Right ventricle myocardium superior (tissue), 1 donor: ENCODE measurements at places on chromosomes 1 and 21.

DNA sequence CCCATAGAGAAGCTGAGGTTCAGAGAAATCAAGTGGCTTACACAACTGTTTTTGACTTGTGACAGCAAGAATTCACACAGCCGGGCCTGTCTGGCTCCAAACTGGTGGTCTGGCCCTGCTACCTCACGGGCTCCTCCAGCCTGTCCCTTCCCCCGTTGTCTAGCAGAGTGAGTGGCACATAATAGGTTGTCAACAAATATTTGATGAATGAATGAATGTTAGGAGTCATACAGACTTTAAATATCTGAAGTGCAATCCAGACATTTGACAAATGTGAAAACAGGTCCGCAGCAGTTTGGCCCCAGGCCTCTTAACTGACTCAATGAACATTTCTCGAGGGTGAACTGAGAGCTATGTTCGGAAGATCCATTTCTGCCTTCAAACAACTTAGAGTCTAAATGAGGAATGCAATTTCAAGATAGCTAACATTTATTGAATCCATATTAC lies 1.1 kb upstream of the RHOC start:
- DNase-seq, result no peak

DNA sequence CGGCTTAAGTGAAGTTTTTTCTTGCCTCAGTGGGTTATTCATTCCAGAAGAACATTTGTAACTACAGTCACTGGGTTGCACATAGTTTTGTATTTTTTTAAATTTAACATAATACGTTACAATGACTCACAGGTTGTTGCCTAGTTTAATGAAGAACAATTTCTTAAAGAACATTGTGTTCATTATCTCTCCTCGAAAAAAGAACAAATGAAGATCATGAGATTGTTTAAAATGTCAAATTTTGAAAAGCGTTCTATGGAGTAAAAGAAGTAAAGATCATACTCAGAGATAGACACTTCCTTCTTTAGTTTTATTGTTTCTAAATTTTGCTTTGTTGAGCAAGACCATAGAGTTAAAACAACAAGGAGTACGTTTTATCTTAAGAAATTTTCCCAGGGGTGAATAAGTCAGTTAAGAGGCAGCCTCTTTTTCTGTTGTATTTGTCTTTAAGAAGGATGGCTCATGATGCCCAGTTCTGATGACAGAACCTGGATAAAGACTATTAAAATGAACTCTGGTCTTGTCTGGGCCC lies 10.5 kb upstream of the SLAMF1 start:
- no peak for DNase-seq

DNA sequence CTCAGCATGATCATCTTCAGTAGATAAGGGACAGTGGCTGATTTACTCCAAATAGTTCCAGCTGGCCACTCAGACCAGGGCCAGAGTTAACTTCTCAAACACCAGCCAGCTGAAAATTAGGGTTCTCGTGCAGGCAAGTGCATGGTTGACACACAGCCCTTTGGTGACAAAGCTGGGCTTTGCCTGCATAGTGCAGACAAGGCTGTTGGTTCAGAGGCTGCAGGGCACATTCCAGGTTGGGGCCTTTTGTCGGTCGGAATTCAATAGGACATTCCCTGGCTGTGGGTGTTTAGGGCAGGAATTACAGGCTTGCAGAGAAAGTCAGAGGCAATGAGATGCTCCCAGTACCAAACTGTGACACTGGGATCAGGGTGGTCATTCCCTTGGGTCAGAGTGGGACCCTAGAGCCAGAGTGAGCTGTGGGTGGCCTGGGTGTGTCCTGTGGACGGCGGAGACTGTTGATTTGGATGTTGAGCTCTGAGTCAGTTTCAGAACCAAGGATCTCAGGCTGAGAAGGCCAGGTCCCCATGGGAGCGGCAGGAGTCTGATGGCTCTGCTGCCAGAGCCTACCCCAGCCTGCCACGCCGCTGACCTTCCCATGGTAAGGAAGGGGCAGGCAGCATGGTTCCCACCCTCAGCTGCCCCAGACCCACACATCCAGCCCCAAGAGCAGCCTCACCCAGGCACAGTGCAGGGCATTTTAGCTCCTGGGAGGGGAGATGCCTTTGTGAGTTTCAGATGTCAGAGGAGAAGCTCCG lies 56.2 kb downstream of the STUM start:
- no peak for DNase-seq

DNA sequence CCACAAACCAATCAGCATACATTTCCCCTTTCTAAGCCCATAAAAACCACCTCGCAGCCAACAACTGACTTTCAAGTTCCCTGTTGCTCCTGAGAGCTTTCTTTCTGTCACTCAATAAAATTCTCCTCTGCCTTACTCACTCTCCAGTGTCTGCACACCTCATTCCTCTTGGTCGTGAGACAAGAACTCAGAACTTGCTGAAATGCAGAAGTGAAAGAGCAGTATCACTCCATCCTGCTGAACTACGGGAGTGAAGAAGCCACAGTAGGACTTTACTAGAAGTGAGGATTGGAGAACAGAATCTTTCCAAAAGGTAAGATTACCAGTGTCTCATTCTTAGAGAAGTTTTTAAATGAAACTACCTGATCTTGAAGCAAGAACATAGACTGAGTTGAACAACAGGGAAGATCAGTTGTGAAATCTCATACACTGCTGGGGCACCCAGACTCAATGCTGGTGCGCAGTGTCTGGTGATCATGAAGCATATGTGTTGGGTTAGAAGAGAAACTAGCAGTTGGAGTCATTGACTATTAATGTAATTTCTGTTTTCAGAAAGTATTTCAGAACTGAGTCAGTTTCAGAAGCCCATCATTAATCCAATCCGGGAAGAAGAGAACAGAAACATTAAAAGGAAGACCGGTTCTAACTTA lies 726.9 kb upstream of the TMPRSS15 start:
- DNase-seq, result no peak

- DNase-seq, result no peak
Observed at GRCh38 chr1:1171161-1171545, 2.5 kb upstream of the TTLL10 start.

DNA sequence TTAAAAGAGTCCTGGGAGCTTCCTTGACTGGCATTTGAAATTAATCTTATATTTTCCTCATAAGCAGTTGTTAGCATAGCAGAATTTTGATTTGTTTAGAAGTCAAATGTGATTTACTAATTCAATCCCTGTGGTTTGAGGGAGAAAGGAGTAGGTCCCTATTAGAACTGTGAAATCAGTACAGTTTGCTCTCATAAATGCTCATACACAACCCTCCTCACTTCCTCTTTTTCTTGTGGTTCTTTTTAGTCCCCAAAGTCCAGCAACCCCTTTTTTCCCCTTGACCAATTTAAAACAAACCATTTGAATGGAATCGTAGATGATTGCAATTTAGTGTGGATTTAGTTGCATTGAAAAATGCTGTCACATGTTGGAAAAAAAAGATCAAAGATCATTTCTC lies 9.2 kb upstream of the IFI44 start:
- DNase-seq, result no peak

DNA sequence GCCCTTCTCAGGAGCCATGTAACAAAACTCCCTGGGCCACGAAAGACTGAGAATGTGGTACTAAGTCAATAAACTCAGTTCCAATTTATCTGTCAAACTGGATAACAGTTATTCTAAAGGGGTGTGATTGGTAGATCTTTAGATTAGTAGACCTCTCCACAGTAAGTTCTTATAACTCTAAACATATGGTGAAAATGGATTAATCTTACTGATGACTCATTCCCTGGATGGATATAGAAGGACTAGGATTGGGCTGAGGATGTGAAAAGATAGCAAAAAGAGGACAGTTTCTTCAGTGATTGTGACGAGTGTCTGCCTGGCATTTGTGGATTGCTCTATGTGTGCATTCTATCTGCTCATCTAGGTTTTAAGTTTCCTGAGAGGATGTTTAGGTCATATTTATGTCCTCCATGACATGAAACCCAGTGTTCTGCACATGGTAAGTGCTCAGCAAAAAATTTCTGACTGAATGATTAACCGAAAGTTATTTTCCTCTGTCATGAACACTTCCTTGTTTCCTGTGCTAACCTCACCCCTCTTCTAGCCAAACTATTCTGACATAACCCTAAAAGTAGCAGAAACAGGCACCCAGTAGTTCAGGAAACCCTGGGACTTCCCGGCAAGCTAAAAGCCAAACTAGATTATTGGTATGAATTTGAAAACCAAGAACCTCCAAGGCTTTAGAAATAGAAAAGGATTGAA lies 397.5 kb upstream of the PLXNA2 start:
- DNase-seq, result no peak

- DNase-seq, result peak; percentile 62
Observed at GRCh38 chr1:43858324-43858723, 75.3 kb upstream of the ARTN start.

DNA sequence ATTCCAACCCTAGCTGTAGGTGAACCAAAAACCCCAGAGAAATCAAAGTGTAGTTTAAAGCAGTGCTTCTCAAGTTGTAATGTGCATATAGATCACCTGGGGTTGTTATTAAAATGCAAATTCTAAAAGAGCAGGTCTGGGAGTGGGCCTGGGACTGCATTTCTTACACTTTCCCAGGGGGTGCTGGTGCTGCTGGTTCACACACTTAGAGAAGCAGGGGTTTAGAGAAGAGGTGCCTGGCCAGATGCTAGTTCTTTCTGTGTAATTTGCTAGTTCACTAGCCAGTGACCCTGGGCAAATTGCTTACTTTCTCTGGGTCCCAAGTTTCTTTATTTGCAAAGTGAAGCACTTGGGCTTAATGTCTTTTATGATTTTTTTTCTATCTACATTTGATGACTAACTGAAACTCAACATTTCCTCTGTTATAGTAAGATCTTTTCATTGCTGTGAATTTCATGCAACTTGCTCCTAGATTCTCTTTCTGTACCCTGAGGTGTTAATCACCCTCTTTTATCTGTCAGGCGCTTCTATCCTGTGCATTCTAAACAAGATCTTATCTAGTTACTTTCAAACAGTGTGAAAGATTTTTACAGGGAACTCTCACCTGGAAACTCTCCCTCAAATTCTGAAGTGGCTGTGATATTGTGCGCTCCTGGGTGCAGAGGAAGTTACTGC lies 141.9 kb upstream of the UBE2U start:
- DNase-seq, result no peak

DNA sequence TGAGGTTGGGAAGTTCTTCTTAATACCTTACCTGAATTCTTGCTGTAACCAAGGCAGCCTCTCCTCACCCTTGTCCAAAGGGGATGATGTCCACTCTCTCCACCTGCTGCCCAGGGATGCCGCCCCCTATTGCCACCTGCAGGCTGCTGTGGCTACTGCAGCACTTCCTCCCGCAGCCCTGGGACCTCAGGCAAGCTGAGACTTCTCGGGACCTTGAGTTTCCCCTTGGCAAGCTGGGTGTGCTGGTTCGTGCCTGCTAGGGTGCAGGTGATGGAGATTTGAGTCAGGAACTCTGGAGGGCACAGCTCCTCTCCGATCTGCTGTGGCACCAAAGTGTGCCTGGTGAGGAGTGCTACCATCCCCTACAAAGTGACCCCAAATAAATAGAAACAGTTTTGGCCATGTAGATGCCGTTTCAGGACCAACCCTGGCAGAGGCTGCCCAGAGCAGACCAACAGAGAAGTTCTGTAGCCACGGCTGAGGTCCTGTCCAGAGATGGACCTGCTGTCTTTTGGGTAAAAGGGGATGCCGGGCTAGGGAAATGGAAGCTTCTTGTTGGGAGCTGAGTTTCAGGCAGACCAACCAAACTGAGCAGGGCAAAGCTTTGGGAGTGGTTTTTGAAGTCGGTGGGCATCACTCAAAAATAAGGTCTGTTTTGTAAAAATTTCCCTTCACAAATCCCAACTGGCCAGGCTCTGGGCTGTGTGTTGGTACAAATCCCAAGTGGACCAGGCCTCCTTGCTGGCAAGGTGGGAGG lies 31.7 kb downstream of the RUNX3 start:
- DNase-seq, result no peak

DNA sequence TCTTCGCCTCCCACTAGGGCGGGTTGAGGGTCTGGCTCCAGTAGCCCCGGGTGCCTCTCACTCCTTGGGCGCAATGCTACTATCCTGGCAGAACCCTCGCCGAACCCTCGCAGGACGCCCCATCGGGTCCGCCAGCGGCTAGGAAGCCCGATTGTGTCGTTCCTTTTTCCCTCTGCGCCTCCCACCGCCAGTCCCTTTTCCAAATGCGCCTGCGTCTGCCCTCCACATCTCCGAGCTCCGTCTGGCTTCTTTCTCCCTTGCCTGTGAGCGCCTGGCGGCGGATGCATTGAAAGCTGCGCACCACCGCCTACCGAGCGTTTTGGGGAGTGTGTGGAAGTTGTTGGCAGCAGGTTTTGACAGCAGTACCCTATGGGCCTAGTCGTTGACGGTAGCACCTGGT lies 1.0 kb upstream of the DIRAS3 start:
- peak; percentile 64 for DNase-seq

DNA sequence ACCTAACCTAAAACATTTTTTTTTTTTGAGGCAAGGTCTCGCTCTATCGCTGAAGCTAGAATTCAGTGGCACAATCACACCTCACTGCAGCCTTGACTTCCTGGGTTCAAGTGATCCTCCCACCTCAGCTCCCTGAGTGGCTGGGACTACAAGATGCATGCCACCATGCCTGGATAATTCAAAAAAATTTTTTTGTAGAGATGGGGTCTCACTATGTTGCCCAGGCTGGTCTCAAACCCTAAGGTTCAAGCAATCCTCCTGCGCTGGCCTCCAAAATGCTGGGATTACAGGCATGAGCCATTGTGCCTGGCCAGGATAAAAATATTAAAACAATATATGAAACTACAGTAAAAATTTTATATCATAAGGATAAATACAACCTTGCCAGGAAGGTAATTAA lies 4.9 kb downstream of the LIX1L start:
- DNase-seq, result no peak

GRCh38 chr1:107175102-107175909 lies 34.5 kb downstream of the NTNG1 start:
- no peak for DNase-seq

GRCh38 chr1:79310609-79311008 lies 304.1 kb upstream of the ADGRL4 start:
- no peak for DNase-seq

DNA sequence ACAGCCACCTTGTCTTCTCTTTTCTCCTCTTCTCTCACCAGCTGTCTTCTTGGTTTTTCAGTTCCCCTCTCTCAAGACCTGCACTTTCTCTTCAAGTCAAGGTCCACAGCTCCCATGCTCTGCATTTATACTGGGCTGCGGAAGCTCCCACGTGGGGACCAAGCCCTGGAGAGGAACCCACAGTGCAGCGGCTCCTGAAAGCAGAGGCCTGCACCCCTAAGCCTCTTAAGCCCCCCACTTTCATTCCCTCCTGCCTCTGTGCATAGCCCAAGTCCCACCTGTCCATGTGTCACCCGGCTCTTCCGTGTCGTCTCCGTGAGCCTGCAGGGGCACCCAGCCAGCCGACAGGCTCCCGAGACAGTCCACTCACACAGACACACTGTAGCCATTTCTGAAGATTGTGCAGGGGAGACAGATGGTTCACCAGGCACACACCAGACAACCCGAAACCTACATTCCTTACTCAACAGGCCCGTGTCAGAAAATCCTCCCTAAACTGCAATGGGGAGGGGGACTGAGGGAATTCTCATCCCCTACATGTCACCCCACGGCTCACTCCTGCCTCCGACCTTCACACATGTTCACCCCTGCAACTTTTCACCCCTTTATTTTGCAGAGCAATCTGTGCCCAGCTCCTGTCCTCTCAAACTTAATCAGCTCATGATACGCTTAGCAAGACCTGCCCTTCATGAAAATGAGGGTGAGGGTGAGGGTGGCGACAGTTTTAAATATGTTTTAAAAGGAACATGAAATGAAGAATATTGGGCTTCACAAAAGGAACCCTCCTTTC lies 6.3 kb downstream of the MX2 start:
- no peak for DNase-seq
